ENCODE measurements at places on chromosomes 3 and 15. TPM values are rescaled to one million over a fixed set of nuclear protein-coding genes. Genes with fewer than 3 reads are reported as not detected.

Gene TNNC1
- 8.3 TPM for total RNA-seq

- DNase-seq: no peak
These were observed 932 bp downstream of the GSK3B start for GRCh38 chr3:120093119-120093910.

GRCh38 chr3:54424292-54424691 lies 301.9 kb downstream of the CACNA2D3 start:
- DNase-seq: no peak

DNA sequence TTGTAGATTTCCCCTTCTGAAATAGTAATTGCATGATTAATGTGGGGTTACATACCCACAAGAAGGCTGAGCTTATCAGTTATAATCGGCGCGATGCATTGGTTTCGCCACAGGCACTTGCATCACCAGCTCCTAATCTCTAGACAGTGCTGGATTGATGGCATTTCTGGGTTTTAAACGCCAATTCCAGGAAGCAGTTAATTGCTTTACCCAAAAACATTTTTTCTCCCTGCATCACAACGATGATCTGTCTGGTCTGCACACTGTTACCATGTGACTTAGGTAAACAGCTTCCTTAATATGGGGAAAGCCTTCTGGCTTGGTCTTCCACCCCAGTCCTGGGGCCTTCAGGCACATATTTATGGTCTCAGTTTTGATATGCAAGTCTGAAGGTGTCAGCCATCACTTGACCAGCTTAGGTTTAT lies 70.0 kb upstream of the HEG1 start:
- DNase-seq: peak; percentile 99

Gene FAM81A
- 7.0 TPM for total RNA-seq

Gene MASP1
- not detected for total RNA-seq

- DNase-seq: no peak
These were observed 99.9 kb downstream of the CD47 start for GRCh38 chr3:107990926-107991325.

- DNase-seq: no peak
These were observed 13.0 kb upstream of the APOD start for GRCh38 chr3:195596765-195597171.

DNA sequence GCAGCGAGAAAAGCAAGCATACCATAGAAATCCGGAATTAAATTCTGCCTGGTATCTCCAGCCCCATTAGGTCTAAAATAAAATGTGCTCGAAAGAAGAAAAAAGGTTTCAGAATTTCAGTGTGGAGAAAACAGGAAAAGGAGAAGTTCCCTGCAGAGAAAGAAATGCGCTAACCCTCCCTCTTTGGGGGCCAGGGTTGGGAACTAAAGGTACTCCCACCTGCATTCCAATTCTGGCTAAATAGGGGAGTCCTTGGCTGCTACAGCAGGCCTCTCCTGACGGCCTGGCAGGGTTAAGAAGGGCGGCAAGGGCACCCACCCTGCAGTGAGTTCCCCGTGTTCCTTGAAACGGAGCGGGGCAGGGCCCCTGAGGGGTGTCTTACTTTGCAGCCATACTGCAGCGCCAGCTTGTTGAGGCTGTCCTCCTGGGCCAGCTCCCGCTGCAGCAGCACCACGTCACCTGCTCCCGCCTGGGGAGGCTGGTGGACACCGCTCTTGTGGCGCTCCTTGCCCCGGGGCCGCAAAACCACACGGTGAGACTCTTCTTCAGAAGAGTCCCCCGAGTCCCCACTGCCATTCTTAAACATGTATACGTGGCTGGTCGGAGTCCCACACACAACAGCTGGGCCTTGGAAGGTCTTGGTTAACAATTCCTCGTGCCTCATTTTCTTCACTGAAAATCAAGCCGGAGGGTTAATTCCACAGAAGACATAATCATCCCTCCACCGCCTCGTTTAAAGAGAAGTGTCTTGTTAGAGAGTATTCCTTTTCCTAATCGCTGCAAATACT lies 1.7 kb downstream of the LYSMD4 start:
- DNase-seq: no peak

Gene SLC26A6
- total RNA-seq: 18.7 TPM

Gene NMD3
- total RNA-seq: 64.2 TPM

Gene CLDN16
- 0.20 TPM for total RNA-seq

GRCh38 chr15:78007964-78008886 lies 69.3 kb downstream of the TBC1D2B start:
- DNase-seq: peak; percentile 86

DNA sequence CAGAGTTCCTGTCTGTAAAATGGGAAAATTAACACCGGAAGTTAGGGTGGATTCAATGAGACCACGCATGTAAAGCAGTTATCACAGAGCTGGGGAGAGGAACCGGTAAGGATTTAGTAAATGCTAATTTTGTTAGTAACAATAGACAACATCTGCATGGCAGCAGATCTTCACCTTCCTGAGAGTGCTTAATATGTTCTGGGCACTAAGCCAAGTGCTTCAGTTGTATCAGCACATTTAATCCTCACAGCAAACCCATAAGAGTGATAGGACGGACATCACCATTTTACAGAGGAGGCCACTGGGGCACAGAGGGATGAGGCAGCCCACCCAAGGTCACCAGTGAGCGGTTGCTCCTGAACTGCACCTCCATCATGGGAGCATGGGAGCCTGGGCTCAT lies 189.4 kb downstream of the WNT5A start:
- DNase-seq: no peak

DNA sequence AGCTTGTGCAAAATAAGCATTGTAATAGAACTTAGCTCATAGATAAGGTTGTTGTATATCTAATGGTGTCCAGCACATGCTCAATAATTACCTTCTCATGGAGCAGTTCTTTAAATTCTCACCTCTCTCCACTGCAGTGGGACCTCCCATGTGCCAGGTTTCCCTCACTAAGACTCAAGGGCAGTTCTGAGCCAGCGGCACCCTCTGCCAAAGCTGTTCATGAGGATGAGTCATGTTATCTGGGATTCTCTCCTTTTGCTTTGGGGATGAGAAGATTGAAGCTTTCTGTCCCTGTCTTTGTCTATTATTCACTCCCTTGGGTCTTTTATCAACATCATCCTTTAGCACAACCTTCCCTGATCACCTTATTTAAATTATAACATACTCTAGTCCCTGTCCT lies 15.6 kb upstream of the AMOTL2 start:
- DNase-seq: no peak

- no peak for DNase-seq
These were observed 891 bp downstream of the NXPE3 start for GRCh38 chr3:101779822-101780381.

GRCh38 chr3:48268381-48268935 lies 27.6 kb downstream of the ZNF589 start:
- peak; percentile 70 for DNase-seq

DNA sequence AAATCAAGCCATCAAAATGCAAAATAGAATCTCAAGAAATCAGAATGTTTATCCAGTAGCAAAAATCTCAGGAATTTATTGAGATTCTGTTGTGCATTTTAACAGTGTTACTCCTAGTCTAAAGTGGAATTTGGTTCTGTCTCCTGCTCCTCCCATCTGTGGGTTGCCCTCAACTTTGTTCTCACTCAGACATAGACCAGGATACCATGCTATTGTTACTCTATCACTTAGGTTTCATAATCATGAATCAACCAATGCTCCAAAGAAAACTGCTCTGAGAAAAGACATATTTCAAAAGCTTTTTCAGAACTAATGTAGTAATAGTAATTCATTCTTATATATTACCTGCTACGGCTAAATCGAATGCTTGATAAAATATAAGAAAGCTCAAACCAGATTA lies 274.7 kb downstream of the RBMS3 start:
- no peak for DNase-seq

Gene CLDN18
- not detected for total RNA-seq

- DNase-seq: no peak
These were observed 38.8 kb downstream of the TM2D3 start for GRCh38 chr15:101613130-101614000.

GRCh38 chr15:89452330-89452836 lies 44.0 kb downstream of the RHCG start:
- no peak for DNase-seq

Gene DPH3
- total RNA-seq: 16.2 TPM

GRCh38 chr3:84125201-84125721 lies 833.5 kb upstream of the CADM2 start:
- DNase-seq: no peak

Gene KIAA1143
- total RNA-seq: 17.8 TPM

DNA sequence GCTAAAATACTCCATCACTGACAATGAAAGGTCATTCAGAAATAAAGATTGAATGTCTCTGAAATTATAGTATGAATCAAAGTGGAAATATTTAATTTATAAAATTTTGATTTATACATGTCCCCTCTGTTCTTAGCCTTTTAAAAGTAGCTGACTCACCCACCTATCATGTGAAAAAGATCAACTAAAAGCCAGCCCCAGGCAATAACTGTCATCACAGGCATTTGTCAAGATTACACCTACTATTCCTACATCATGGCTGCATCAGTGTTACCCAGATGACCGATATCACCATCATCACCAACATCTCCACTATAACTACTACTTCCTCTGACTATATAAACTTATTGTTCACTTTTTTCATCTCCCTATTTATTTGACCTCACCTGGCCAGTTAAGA lies 14.3 kb upstream of the PIK3R4 start:
- DNase-seq: peak; percentile 69

DNA sequence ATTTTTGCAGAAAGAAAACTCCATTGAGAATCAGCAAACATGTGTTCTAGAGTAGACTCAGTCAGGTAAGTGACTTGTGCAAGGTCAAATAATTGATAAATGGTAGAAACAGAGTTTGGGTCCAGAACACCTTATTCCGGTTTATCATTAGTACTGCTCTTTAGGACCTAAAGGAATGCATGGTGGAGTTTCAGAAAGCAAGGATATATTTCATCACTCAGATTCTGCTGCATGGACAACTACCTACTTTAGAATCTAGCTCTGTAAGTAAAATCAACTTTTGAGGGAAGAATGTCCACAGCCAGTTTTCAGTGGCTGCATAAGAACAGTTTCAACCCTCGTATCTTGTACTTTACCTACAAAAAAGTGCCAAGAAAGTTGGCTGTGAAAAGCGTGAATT lies 43.6 kb downstream of the TIMP4 start:
- DNase-seq: no peak

DNA sequence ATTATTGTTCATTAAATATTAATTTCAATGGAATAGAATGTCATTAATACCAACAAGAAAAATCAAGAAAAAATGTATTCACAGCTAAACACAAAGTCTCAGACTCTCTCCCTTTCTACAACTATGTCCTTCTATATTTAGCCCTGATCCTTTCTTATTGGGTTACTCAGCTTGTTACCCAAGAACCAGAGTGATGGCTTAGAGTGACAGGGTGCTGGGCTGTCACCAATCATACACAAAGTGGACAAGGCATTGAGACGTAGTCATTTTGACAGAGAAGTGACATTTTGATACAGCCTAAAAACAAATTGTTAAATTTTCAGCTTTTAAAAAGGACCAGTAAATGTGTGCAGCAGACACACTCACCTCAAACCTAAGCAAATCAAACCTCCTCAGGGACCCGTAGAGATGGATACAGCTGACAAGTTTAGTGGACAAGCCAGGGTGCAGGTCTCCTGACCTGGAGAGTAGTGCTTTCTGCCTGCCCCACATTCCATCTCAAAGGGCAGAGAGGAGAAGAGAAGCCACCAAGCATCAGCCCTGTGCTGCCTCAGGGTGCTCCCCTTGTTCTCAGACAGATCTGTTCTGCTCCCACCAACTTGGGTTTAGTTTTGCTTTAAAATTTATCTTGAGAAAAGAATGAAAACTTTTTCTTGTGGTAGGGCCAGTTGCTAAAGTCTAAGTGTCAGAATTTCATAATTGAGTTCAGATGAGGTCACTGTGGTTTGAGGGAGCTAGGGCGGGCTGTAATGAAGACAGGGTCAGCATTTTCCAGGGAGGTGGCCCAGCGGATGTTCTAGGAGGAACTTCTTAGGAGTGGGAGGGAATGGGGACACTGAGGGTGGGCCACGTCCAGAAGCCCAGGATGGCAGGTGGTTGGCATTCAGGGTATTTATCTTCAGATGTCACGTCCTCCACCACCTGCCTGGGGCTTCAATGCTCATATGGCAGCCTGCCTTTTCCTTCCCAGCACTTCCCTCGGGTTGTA lies 136.5 kb upstream of the TBL1XR1 start:
- no peak for DNase-seq

DNA sequence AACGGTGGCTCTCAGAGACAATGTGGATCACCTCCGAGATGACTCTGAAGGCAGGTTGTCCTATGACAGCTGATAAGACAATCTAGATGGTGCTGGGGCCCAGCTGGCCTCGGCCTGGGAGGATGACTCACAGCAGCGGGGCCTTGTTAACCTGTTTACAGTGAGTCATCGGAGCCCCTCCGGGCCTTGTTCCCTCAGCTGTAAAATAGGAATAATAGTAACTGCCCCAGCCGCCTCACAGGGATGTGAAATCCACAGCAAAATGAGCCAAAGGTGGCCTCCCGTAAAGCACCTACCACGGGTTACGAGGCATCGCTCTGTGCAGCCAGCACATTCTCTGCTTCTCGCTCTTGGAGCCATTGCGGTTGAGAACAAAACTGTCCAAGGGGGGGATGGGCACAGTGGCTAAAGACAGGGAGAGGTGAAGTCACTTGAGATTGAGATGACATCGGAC lies 88.6 kb upstream of the RASGRF1 start:
- peak; percentile 86 for DNase-seq

GRCh38 chr3:46375814-46376213 lies 5.1 kb downstream of the CCR5 start:
- DNase-seq: no peak

DNA sequence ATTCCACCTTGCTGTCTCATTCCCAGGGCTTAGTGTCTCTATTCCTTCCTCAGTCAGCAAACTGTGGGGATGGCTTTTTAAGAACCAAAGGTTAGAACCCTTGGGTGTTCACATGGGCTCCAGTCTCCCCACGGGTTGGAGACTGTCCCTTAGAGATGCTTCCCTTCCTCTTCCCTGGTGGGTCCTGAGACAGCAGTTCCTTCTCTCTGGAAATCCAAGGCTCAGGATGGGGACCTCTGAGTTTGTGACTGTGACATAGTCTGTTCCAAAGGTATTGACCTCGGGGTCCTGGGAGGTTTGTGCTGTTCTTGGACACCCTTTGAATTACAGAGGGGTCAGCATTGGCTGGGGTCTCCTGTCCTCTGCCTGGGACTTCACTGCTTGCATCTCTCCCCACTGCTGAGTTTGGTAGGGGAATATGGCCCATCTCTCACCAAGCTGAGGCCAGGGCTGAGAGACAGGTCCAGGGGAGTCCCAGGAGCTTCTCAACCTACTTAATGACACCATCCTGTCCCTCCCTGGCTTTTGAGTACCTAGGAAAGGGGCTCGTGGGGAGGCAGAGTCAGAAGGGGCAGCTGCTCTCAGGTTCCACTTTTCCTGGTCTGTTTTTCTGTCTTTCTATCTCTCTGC lies 1.5 kb downstream of the GRM2 start:
- DNase-seq: no peak

Gene SUSD5
- total RNA-seq: 0.35 TPM

Data from PC-9 (cell line).